Hematopoietic multipotent progenitor cell treated with erythropoietin and hydrocortisone succinate and interleukin-3 and kit ligand, for 8 days (in vitro differentiated cells): ENCODE measurements at places on chromosomes 1 and 21.

GRCh38 chr1:70820396-70820795 is 227.2 kb downstream of the PTGER3 start:
- DNase-seq: no peak

DNA sequence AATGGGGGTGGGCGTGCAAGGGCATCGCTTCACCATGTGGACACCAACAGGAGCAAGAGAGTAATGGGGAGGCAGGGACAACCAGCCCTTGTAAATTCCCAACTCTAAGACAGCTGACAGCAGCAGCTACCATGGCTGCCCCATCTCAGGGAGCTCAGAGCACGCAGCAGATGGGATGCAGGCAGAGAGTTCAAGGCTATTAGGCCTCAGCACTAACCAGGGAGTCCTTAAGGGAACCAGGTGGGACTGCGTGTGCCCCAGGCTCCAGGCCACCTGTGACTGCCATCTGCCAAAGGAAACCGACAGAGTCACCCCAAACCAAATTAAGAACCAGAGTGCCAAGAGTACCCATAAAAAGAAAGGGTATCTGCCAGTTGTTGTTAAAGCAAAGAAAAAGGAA is 33.7 kb upstream of the PRDM2 start:
- no peak for DNase-seq

- peak; percentile 96 for DNase-seq
These were observed 47.7 kb downstream of the PARP1 start for GRCh38 chr1:226360106-226360746.

DNA sequence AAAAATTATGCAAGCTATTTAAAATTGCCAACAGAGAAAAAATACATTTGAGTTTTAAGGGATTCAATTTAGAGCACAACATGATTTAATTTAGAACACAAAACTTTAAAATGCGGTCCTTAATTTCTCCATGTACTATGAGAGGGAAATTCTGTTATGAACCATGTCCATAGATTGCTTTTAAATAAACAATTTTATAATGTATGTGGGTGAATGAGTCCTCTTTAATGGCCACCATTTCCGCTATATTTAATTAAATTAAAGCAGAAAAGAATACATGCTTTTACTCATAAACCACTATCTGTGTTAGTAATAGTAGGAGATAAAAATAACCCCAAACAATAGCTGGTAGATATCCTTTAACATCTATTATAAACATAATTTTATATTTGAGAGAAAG is 914.6 kb downstream of the LTN1 start:
- no peak for DNase-seq

DNA sequence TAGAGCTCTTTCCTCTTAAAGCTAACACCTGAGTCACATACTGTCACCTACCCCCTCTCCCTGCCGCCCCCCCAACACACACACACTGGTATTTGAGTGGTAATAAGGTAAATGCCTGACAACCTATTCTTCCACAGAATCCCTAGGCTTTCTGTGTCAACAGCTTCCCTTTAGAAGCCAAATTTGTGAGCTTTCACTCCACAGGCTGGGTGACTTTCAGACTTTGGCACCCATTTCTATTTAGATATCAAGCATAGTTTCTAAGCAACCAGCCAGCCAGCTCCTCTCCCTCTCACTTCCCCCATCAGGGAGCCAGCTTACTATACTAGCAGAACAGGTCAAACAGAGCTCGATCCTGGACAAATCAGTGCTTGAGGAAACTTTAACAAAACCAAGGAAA is 3.2 kb upstream of the C1orf74 start:
- DNase-seq: no peak

- DNase-seq: no peak
These were observed 395.2 kb upstream of the LYPLAL1 start for GRCh38 chr1:218778257-218779126.

- no peak for DNase-seq
These were observed 88.2 kb downstream of the PAPPA2 start for GRCh38 chr1:176551146-176551545.

GRCh38 chr1:32525053-32525452 is 14.2 kb upstream of the ZBTB8A start:
- no peak for DNase-seq

GRCh38 chr1:182687361-182687760 is 3.0 kb upstream of the RGS8 start:
- DNase-seq: no peak

DNA sequence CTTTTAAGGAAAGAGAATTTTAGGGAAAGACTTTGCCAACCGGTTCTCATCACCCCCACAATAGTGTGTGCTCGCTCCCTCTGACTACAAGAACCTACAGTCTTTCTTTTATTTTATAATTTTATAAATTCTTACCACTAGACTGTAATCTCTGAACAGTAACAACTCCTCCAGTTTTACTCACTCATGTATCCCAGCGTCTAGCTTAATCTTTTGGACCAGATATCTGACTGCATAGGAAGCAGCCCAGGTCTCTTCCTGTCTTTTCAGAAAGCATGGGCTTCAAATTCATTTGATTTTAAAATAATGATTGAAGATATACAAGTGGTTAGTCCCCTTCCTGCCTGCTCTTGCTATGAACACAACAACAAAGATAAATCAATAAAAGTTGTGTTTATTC is 19.0 kb upstream of the DUSP10 start:
- DNase-seq: peak; percentile 30

GRCh38 chr1:187027253-187027652 is 198.5 kb downstream of the PLA2G4A start:
- no peak for DNase-seq

DNA sequence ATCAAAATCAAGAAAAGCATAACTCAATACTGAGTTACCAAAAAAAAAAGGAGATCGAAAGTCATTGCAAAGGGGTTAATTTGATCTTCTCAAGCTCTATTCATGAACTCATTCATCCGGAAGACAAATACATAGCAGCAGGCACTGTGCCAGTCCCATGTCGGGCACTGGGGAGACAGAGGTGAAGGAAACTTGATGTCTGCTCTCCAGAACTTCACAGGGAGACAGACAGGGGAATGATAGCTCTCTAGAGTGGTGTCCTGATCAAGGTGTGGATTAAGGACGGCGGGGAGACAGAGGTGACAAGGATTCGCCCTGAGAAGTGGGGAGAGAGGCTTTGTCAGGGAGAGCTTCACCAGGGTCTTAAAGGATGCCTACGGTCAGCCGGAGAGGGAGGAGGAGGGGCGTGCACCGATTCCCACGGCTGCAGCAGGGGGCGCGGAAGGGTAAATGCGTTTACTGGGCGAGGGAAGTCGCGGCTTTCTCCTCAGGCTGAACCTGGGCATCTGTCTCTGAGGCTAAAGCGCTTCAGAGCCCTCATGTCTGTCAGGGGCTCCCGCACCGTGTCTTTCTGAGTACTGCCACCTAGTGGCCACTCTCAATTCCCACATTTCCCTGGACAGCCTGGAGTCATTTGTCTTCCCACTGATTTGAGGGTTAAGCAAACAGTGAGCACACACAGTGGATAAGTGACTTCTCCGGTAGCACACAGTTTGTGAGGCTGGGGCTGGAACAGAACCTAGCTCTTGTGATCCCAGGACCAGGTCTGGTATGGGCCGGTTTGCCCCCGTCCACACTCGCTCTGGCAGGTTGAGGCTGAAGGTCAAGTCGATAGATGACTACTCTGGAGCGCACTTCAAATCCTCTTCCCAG is 152.8 kb downstream of the TENT5C start:
- DNase-seq: peak; percentile 80

- no peak for DNase-seq
These were observed 126.6 kb upstream of the CAMK1G start for GRCh38 chr1:209456878-209457277.

DNA sequence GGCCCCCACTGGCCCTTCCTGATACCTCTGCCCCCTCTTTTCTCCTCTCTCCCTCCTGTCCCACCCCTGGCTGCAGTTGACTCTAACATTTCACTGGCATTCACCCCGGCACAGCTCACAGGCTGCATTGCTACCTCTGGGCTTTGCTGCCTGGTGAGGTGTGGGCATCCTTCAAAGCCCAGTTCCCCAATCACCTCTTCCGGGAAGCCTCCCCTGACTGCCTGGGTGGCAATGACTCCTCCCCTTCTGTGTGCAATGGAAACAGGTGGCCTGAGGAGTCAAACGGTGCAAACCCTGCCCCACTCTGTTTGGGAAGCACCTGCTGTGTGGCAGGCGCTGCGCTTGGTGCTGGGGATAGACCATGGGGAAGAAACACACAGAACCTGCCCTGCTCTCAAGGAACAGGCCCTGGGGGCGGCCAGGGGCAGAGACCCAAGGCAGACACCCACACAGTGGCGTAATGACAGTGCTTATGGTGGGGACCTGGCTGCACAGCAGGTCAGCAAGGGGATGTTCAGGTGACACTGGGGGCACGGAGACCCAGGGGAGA is 39.3 kb upstream of the POFUT2 start:
- no peak for DNase-seq

GRCh38 chr1:8472668-8473067 is 154.8 kb downstream of the SLC45A1 start:
- DNase-seq: no peak

DNA sequence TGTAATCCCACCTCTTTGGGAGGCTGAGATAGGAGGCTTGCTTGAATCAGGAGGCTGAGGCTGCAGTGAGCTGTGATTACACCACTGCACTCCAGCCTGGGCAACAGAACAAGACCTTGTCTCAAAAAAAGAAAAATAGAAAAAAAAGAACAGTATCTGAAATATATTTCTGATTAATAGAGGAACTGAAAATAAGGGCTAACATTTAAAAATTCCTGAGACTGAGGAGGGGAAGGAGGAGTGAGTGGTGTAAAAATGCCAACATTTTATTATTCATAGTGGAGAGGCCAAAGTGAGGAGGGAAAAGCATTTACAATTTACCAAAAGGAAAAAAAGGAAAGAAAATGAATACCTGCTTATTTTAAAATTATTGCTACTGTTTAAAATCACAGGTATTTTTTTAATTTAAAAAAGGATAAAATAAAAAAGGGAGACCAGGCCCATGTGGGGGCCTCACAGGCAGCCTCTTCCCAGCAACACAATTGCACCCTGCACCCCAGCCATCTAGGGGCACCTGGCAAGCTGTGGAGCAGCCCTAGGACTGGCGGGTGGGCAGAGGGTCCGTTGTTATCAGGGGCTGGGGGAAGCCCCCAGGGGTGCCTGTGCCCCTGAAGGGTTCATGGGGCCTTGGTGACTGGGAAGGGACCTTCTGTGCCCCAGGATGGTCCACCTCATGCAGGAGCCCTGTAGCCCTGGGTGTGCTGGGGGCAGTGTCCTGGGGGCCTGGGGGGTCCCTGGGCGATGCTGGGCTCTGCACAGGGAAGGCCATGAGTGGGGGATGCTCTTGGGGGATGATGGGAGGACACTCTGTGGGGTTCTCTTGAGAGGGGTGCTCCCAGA is 34.8 kb upstream of the ADARB1 start:
- DNase-seq: no peak

DNA sequence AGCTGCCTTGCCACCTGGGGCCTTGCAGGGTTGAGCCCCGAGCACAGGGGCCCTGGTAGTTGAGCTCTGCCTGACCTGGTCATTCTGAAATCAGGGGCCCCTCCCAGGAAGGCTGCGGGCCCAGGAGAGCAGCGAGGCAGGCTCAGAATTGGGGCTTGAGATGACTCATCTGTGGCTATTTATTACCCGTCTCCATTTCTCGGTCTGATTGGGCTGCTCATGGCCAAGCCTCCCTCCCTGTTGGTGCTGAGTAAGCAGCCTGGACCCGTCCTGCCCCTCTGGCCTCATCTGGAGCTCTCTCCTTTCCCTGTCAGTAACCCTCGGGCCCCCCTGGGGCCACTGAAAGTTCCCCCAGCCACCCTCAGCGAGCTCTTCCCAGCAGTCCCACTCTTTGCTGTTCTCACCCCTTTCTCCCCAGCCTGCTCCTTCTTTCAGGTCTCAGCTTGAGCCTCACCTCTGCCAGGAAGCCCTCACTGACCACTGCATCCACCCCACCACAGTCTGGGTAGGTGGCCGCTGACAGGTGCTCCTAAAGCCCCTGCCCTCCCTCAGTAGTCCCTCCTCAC is 11.0 kb upstream of the TNFRSF8 start:
- DNase-seq: peak; percentile 47

- no peak for DNase-seq
These were observed 17.7 kb downstream of the NEXN start for GRCh38 chr1:77906019-77906545.

- DNase-seq: no peak
These were observed 54.4 kb downstream of the MAB21L3 start for GRCh38 chr1:116165572-116165971.

GRCh38 chr1:233635765-233636502 is 22.0 kb downstream of the KCNK1 start:
- DNase-seq: no peak

GRCh38 chr1:208172423-208173145 is 71.6 kb downstream of the PLXNA2 start:
- DNase-seq: peak; percentile 87

GRCh38 chr21:24118738-24119459 is 1488.4 kb downstream of the MRPL39 start:
- no peak for DNase-seq

DNA sequence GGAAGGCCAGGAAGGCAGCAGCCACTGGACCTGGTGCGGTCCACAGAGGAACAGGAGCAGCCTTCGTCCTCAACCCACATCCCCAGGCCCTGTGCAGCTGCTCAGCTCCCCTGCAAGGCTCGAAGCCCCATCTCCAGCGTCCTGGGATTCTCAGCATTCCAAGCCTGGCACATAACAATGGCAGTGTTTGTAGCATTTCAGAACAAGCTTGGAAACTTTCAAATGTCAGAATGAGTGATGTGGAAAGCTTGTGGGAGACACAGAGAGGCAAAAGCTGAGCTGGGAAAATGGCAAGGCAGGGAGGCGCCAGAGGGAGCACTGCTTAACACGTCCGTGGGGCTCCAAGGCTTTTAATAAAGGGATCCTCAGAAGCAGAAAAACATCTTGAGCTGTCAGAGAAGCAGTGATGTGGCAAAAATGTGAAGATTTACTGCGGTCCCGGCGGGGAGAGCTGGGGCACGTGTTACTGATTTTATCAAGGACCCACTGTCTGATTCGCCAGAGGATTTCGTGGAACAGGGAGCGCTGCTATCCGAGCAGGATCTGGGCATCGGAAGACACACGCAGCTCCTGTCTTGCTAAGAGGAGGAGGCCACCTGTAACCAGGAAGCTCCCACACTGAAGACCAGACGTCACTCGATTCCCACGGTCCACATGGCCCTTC is 38.1 kb downstream of the TOMM20 start:
- no peak for DNase-seq

- DNase-seq: peak; percentile 49
These were observed 306.4 kb downstream of the DUSP10 start for GRCh38 chr1:221435504-221435904.

GRCh38 chr1:22903113-22903512 is 69.6 kb downstream of the LACTBL1 start:
- DNase-seq: no peak

DNA sequence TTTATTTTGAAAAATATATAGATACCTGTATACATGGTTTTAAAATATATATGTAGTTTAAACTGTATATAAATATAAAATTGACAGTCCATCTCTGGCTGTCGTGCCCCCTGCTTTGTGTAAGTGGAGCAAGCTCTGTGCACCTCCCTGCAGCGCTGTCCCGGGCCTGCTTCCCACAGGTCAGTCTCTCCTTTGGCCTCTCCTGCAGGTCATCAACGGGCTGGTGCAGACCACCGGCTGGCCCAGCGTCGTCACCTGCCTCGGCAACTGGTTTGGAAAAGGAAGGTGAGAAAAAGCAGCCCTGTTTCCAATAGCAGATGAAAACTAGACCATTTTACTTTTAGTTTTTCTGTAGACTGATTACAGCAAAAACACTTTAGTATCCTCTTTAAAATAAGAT is 28.5 kb downstream of the SLC37A1 start:
- no peak for DNase-seq

- DNase-seq: no peak
These were observed 33.5 kb downstream of the ZMYM1 start for GRCh38 chr1:35112668-35113067.
